Omental fat pad (tissue), 4 donors: ENCODE measurements at places on chromosomes 5 and 9.

- DNase-seq = no peak
Observed at GRCh38 chr5:98206566-98206965, 566.9 kb upstream of the RGMB start.

- DNase-seq = no peak
Observed at GRCh38 chr5:152089644-152090043, 165.0 kb upstream of the GLRA1 start.

- DNase-seq = no peak
Observed at GRCh38 chr5:57501414-57502201, 19.0 kb upstream of the ACTBL2 start.

DNA sequence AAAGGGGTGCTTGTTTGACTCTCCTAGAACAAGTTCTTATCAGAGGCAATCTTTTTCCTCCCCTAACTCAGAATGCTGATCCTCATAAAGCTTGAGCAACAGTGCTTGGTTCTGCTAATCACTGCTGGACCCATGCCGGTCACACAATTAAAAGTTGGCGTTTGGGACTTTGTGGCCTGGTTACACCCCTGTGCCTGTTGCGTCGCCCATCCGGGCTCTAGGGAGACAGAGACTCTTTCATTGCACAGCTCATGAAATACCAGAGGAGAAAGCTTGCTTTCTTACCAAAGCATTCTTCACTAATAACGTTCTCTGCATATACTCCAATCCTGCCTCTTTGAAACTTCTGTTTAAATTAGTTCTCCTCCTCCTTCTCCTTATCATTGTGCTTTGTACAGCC is 301.1 kb downstream of the NR3C1 start:
- no peak for DNase-seq

DNA sequence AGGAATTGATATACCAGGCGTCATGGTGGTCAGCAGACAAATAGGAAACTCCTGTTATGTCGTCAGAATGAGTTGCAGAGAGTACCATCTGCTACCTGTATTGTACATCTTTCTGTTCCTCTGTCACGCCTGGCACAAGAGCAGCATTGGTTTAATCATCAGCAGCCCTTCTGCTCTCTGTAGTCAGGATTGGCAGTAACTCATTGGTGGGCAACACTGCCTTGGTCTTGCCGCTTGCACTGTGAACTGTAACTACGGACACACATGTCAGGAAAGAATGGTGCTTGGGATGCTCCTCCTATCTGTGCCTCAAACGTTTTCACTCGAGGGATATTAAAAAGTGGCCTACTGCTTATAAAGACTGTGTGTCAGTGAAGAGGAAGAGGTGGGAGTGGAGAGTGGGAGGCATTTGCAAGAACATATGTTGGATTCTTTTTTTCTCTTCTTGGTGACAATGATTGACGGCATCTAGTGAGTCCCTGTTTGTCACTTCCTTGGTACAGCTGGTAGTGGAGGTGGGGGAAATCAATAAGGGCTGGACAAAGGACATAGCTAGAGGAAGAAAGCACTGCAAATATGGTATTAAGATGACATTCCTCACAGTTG is 76.6 kb downstream of the F2RL2 start:
- DNase-seq = no peak

GRCh38 chr9:31824860-31825259 is 559.6 kb upstream of the ACO1 start:
- no peak for DNase-seq

GRCh38 chr5:180596668-180597231 is 5.5 kb upstream of the SCGB3A1 start:
- DNase-seq = no peak

GRCh38 chr5:154514331-154514730 is 36.3 kb upstream of the HAND1 start:
- no peak for DNase-seq

GRCh38 chr5:56831773-56832172 is 16.4 kb downstream of the MAP3K1 start:
- DNase-seq = no peak

DNA sequence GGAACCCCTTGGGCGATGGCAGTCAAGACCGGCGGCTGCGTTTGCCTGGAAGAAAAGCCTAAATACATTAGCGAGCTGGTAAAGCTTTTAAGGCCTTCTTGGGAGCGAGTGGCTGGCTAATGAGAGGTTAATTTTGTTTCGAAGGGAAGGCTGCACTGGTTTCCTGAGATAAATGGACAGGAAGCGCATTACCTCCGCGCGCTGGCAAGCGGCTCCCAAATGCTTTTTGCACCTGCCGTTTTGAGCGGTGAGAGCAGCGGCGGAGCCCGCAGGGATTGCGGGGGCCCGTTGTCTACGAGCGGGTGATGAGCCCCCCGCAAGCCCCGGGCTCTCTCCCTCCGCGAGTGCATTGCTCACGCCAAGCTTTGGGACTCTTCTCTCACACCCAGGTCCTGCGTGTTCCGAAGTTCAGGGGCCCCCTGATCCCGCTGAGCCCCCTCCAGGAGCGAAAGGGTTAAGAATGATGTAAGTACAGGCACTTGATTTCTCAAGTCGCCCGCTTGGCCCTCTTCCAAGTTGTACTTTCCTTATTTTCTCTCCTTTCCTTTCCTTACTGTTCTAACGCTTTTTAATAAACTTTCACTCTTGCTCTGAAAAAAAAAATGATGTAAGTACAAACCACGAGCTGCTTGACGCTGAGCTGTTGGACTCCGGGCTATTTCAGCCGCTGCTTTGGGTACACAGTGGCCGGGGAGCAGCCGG is 3.1 kb upstream of the RGMB start:
- no peak for DNase-seq

DNA sequence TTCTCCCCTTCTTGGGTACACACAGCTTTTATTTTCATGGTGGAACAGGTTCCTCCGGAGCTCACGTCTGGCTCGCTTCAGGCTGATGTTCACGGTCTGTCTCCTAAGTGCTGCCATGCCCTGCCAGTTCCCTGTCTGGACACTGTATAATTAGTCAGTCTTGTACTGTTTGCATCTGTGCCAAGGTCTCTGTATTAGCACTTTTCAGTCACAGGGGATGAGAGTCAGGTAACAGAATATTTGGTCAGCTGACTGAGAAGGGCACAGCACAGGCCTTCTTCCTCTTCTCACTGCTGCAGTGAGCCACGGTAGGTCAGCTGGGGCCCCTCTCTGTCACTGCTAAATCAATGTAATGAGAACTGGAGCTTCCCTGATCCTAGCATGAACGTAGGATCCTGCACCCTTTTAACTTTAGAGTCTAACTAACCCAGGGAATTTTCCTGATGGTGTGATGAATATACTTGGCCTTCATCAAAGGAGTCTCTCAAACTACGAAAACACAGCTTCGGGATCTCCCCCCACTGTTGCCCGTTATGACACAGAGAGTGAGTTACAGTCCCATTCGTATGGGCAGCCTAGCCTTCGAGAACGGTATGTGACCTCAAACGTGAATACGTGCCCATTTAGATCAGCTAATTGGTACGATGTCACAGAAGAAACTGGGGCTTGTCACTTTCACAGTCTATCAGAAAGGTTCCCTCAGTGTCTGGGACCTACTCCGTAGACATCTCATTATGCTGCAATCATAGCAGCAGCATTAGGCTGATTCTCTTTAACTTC is 354.1 kb upstream of the RFX3 start:
- DNase-seq = no peak

DNA sequence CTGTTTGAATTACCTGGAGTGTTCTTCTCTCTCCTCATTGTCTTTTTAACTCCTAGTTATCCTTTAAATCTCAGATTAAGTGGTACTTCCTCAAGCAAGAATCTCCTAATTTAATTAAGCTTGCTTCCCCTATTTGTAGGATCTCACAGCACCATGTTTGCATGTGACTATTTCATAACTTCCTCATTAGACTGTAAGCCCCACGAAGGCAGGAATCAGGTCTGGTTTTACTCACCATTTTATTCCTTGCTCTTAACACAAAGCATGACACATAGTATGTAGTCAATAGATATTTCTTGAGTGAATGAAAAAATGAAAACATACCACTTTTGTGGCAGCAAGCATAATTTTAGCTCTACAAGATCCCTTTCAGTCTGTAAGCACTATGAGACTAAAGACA is 1.3 kb upstream of the ERMP1 start:
- DNase-seq = no peak

DNA sequence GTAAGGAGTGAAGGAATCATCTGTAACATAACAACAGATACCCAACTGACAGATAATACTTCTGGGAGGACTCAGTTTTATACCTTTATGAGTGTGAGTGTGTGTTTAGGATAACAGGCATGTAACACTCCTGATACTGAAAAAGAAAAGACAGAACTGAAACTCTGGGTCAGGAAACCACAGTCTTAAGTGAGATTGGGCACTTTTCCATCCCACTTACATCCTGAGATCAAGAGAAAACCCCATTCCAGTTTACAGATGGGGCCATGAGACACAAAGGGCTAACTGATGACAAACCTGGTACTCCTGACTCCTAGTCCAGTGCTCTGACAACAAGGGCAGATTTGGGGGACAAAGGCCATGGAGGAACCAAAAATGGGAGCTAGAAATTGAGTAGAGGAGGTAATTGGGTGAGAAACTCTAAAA is 18.0 kb downstream of the IL5 start:
- DNase-seq = no peak

DNA sequence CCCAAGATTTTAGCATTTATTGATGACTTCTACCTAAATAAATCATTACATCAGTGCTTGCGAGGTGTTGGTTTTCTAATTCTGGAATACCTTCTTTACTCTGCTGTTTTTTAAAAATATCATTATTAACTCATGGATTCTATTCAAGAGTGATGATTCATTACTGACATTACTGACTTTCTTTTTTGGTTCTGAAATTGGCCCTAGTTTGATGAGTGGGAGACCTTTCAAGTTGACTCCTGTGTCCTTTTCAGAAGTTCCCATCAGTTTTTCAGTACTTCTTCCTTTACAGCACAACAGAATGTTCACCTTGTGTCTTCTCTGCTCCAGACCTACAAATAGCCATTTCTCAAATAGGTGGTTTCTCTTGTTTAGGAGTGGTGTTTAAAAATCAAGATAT is 114.1 kb downstream of the PCSK5 start:
- DNase-seq = no peak

GRCh38 chr5:32312197-32312594 is 543 bp downstream of the MTMR12 start:
- DNase-seq = peak; percentile 50

- no peak for DNase-seq
Observed at GRCh38 chr5:101160002-101160401, 256.9 kb upstream of the ST8SIA4 start.

GRCh38 chr9:33166231-33167083 is 679 bp downstream of the B4GALT1 start:
- no peak for DNase-seq
